ENCODE measurements at places on chromosomes 1 and 21. TPM values are rescaled to one million over a fixed set of nuclear protein-coding genes. Genes with fewer than 3 reads are reported as not detected.

Gene SPOCD1
- 0.66 TPM for total RNA-seq

Gene OLIG2
- not detected for total RNA-seq

Gene HNRNPCL1
- total RNA-seq = not detected

Gene OR2M5
- not detected for total RNA-seq

Gene NUP210L
- total RNA-seq = under 0.01 TPM

Gene NHLH1
- total RNA-seq = not detected

Gene CNKSR1
- 4.0 TPM for total RNA-seq

Gene ZNF691
- 15.5 TPM for total RNA-seq

Gene SH3BGR
- total RNA-seq = 5.1 TPM

Gene BMP8B
- total RNA-seq = 26.9 TPM

Gene SYCP1
- total RNA-seq = not detected

Gene MSH4
- total RNA-seq = 0.60 TPM

Gene SHE
- total RNA-seq = 18.0 TPM

Gene RO60
- 108 TPM for total RNA-seq

DNA sequence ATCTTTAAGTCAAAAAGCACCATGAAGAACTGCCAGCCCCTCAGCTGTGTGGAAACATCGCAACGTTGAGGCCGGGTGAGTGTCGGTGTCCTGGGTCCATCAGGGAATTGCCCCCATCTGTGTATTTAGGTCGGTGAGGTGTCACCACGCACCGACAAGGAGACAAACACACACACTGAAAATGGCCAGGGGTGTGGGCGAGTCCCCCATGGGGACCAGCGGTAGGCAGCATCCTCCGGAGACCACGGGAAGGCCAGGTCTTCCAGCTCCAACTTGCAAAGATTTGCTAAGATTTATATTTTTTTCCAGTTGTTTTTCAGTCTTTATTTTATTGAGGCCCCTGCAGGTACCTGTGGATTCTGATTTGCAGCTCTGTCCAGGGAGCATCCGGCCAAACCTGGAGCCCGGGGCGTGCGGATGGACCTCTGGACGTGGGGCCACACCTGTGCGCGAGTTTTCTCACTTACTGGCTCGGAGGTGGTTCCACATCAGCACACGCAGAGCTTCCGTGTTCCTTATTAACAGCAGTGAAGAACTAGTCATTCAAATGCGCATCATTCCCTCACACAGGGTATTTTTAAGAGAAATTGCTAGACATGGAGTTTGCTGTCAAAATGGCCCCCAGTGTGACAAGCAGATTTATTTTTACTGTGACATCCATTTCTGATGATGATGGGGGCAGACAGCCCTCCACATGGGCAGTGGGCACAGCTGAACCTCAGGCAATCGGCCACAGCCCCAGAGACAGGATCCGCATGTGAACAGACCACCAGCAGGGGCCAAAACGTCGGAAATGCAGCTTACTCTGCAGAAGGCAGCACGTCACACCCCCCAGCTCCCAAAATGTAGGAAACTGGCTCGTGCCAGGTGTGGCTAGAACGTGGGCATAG lies 17.2 kb upstream of the SLC19A1 start:
- no peaks in the 10 kb centered on the region for H3K27me3 ChIP-seq
- DNase-seq = no peak
- H3K27ac ChIP-seq = no peak overlapping the region
- no peak overlapping the region for H3K4me3 ChIP-seq

DNA sequence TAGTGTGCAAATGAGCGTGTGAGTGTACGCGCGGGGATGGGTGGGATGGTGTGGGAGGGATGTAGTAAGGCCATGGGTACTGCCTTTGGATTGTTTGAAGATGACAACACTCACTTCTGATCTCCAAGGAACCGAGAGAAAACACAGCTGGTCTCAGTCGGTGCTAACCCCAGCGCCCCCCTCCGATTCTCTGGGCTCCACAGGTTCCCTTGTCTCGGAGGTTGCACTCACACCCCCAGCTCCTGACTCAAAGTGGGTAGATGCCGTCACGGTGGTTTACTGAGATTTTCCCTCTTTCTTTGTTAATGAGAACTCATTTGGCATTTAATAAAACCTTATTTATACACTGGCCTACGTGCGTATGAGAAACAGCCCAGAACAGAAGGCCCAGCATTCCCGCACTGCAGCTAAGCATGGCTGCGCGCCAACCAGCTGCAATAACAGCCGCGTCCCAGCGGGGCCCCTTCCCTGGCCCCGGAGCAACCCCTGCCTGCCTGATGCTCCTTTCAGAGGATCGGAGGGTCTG lies 25.8 kb downstream of the ABCA4 start:
- no peak overlapping the region for H3K4me3 ChIP-seq
- peak; percentile 86 for DNase-seq
- no peaks in the 10 kb centered on the region for H3K36me3 ChIP-seq
- peak overlapping the region; percentile 85 for H3K27ac ChIP-seq

- DNase-seq = no peak
- H3K4me3 ChIP-seq = no peak overlapping the region
- H3K27me3 ChIP-seq = no peaks in the 10 kb centered on the region
- H3K36me3 ChIP-seq = no peaks in the 10 kb centered on the region
- no peak overlapping the region for H3K27ac ChIP-seq
Observed at GRCh38 chr1:10788592-10789006, 7.8 kb downstream of the CASZ1 start.

GRCh38 chr1:18632218-18632588 lies 1.6 kb downstream of the PAX7 start:
- no peak overlapping the region for H3K27ac ChIP-seq
- H3K36me3 ChIP-seq = no peaks in the 10 kb centered on the region
- DNase-seq = no peak
- H3K27me3 ChIP-seq = peaks cover 98% of the 10 kb centered on the region
- H3K4me3 ChIP-seq = no peak overlapping the region

GRCh38 chr1:88910401-88910800 lies 19.0 kb upstream of the GTF2B start:
- H3K4me3 ChIP-seq = no peak overlapping the region
- no peak for DNase-seq
- no peaks in the 10 kb centered on the region for H3K27me3 ChIP-seq
- no peaks in the 10 kb centered on the region for H3K36me3 ChIP-seq

- H3K27me3 ChIP-seq = no peaks in the 10 kb centered on the region
- no peaks in the 10 kb centered on the region for H3K4me1 ChIP-seq
- H3K27ac ChIP-seq = no peak overlapping the region
- H3K4me3 ChIP-seq = no peak overlapping the region
Observed at GRCh38 chr1:211885747-211886522, 55.4 kb upstream of the LPGAT1 start.

DNA sequence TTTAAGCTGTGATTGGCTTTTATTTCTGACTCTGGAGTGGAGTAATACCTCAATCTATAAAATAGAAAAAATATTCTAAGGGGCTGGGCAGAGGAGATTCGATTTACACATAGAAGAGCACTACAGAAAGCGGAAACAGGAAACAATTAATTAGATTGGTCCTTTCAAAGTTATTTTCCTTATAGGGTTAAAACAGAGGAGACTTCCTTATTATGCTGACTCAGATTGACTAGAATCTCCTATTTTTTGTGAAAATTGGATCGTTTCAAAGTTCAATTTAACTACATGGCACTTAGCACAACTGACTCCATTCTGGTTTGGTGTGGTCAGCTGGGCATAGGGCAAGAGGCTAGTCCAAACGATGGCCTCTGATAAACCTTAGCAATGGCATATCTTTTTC lies 48.3 kb upstream of the NCAM2 start:
- no peaks in the 10 kb centered on the region for H3K27me3 ChIP-seq
- H3K4me1 ChIP-seq = peaks cover 7% of the 10 kb centered on the region
- no peak for DNase-seq
- H3K27ac ChIP-seq = no peak overlapping the region
- H3K36me3 ChIP-seq = no peaks in the 10 kb centered on the region

DNA sequence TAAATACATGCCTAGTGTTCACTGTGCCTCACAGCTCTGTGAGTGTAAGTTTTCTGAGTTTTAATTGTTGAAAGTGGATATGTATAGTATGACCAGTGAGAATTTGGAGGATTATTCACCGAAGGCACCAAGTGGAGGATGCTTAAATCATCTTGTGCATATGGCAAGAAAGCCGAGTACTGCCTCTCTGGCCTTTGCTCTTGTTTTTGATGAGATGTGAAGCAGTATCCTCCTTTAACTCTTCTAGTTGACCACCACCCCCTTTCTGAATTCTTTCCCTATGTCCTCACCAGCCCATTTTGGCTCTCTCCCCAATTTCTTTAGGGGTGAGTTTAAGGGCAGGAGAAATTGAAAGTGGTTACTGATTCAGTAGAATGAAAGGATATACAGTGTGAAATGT lies 130.4 kb downstream of the SYT2 start:
- H3K4me1 ChIP-seq = peaks cover 38% of the 10 kb centered on the region
- no peak overlapping the region for H3K4me3 ChIP-seq
- peak overlapping the region; percentile 30 for H3K27ac ChIP-seq

GRCh38 chr1:13922466-13923110 lies 222.6 kb downstream of the PRDM2 start:
- H3K36me3 ChIP-seq = no peaks in the 10 kb centered on the region
- H3K4me1 ChIP-seq = no peaks in the 10 kb centered on the region
- no peak overlapping the region for H3K27ac ChIP-seq
- DNase-seq = no peak

DNA sequence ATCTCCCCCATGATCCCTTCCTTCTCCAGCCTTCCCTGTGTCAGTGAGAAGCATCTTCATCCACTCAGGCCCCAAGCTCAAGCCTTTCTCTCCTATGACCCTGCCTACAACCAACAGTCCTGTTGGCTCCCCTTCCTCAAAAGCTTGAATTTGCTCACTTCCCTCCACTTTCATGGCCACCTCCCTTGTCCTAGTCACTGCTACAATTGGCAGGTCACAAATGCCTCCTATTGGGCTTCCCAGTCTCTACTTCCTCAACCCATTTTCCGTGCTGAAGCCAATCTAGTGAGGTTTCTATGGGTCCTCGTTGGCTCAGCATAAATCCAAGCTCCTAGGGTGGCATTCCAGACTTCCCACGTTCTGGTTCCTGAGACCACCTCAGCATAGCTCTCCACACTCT lies 40.2 kb upstream of the SLC6A9 start:
- H3K4me3 ChIP-seq = no peak overlapping the region
- no peak for DNase-seq
- no peak overlapping the region for H3K27ac ChIP-seq

DNA sequence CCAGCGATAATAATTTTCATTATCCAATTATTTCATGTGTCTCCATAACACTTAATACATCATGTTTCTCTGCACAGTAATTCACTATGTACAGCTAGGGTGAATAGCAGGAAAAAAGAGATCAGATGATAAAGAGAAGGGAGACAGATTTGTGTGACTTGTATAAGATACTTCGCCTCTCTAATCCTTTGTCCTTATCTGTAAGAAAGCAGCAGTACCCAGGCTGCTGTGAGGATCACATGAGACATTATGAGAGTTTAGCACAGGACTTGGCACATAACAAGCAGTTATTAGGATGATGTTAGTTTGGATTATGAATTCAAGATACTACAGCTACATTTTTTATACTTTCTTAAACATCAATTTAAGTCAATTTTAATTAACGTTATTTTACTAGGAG lies 6.3 kb downstream of the ERG start:
- H3K36me3 ChIP-seq = no peaks in the 10 kb centered on the region
- no peak overlapping the region for H3K4me3 ChIP-seq
- H3K27ac ChIP-seq = no peak overlapping the region
- no peak for DNase-seq

DNA sequence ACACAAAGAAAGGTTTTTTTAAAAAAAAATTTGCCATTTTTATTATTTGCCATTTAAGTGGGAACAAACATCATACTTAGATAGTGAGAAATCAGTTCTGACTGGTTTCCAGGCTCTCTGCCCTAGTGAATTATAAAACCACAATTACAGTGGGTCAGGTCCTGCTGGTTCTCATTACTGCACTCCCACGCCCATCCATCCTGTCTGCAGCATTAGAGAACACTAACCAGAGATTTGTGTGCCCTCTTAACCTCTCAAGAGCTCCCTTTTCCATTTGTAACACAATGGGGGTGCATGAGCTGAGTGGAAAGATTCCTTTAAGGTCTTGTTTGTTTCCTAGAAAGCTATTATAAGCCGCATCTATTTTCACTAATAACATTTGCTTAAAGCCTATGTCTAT lies 489.3 kb downstream of the AMY1C start:
- no peaks in the 10 kb centered on the region for H3K36me3 ChIP-seq
- no peak overlapping the region for H3K4me3 ChIP-seq
- no peak for DNase-seq

- H3K4me1 ChIP-seq = no peaks in the 10 kb centered on the region
- H3K27ac ChIP-seq = no peak overlapping the region
- no peak overlapping the region for H3K4me3 ChIP-seq
Observed at GRCh38 chr1:1041092-1041523, 21.2 kb downstream of the AGRN start.

DNA sequence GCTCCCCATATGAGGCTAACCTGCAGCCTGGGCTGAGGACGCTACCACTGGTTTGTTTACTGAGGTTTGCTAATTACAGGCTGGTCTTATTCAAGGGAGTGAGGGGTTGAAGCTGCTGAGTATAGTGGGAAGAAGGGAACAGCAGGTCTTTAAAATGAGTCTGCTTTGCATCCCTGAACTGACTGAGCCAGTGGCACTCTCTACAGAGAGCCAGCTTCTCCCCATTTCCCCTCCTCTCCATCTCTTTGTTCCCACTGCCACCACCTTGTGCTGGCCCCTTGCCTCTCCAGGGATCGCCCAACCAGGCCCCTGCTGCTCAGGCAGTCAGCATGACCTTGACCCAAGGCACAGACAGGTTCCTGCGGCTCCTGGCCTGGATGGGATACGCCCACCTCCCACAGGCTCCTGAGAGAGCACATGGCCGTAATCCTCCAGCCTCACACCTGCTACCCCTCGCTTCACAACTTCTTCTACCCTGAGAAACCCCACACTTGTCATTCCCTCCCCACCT lies 45.0 kb downstream of the IER5 start:
- no peak overlapping the region for H3K4me3 ChIP-seq
- no peaks in the 10 kb centered on the region for H3K36me3 ChIP-seq
- DNase-seq = no peak
- H3K4me1 ChIP-seq = peaks cover 46% of the 10 kb centered on the region

DNA sequence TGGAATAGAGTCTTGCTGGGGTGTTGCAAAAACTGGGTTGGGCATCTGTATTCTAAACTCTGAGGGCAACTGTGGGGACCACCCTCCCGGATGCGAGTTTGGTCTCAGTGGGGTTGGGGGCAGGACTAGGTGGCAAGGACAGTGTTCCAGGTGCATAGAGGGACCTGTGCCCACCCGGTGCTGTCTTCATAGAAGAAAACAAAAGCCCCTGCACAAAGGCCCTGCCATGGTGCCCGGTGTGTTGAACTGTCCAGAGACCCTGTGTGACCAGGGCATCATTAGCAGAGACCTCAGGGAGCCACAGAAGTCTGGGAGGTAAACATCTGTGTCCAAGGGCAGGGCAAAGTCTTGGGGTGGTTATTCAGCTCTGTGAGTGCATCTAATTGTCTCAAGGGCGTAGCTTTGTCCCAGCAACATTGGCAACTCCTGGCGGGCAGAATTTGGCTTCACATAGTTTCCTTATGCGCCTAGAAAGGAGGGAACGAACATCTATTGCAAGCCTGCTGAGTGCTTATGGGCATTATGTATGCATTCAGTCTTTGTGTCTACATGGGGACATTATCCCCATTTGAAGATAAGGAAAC lies 72.2 kb upstream of the IFFO2 start:
- no peaks in the 10 kb centered on the region for H3K4me1 ChIP-seq
- no peak overlapping the region for H3K27ac ChIP-seq
- no peak for DNase-seq
- H3K4me3 ChIP-seq = no peak overlapping the region
- H3K36me3 ChIP-seq = no peaks in the 10 kb centered on the region

- no peaks in the 10 kb centered on the region for H3K36me3 ChIP-seq
- no peak overlapping the region for H3K4me3 ChIP-seq
- DNase-seq = peak; percentile 71
- H3K4me1 ChIP-seq = no peaks in the 10 kb centered on the region
Observed at GRCh38 chr1:96309783-96310182, 411.8 kb upstream of the PTBP2 start.

- no peaks in the 10 kb centered on the region for H3K4me1 ChIP-seq
- no peaks in the 10 kb centered on the region for H3K27me3 ChIP-seq
- no peak overlapping the region for H3K4me3 ChIP-seq
- H3K36me3 ChIP-seq = no peaks in the 10 kb centered on the region
Observed at GRCh38 chr1:197440715-197441114, 172.7 kb downstream of the CRB1 start.
